ENCODE measurements at places on chromosomes 12 and 14.

DNA sequence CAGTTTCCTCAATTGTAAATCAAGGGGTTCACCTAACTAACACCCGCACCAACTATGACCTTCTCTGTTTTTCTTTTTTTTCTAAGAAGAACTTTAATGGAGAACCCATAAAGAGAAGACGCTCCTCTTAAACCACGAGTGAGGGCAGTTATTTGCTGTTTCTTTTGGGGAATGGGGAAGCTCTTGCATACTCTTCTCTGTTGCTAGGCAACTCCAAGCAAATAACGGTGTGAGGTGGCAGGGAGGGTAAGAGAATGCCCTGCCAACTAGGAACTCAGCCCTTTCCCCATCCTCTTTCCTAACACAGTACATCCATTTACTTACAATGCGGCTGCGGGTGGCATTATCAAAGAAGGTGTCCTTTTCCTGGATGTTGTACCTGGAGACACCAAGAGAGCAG, 114.9 kb downstream of the ANO2 start:
- no peak for DNase-seq

DNA sequence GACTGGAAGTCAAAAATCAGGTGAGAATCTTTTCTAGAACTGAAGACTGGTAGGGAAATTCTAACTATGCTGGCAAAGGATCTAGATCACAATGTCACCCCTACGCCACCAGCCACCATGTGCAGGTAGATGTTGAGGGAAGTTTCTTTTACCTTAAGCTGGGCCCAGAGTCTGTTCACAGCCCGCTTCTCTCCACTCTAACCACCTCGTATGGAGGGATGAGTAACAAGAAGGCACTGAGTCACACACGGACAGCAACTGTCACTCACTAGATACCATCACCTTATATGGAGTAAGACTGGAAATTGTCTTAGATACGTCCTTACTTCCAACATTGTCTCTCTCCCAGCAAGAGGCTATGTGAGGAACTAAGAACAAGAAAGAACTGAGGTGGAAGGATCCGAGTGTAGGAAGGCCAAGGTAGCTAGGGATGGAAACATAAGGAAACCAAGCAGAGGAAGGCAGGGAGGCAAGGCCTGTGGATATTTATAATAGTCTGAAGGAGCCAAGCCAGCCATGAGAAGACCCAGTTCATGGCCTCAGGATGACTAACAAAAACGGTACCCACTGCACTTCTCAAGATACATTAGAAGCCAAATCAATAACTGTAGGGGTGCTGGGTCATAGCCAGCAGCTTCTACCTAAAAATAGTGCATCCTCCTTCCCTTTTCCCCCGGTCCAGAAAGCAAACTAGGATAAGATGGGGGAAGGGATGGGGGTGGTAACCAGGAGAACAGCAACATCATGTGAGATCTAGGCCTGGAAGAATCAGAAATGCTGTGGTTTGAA, 15.5 kb downstream of the REM2 start:
- no peak for DNase-seq

- no peak for DNase-seq
Measured at GRCh38 chr14:72118841-72119240, 186.6 kb downstream of the RGS6 start.

DNA sequence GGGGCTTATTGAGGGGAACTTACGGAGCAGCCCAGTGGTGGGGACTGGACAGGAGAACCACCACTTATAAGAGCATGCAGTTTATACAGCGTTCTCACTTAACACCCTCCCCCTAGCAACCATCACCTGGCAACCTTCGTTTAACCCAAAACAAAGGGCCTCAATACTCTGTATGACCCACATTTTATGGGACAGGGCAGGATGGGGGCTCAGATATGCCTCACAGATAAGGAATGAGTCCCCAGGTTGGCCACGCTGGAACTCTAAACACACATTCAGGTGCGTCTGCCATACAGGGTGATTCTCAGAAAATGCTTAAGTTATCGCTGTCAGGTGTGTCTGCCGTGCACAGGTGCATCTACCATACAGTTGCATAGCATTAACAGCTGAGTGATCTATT, 99.2 kb downstream of the GCH1 start:
- no peak for DNase-seq

GRCh38 chr12:118055865-118056773, 4.9 kb downstream of the WSB2 start:
- DNase-seq, result no peak

- DNase-seq, result peak; percentile 1
Measured at GRCh38 chr12:120252071-120252906, 13.2 kb downstream of the PXN start.

DNA sequence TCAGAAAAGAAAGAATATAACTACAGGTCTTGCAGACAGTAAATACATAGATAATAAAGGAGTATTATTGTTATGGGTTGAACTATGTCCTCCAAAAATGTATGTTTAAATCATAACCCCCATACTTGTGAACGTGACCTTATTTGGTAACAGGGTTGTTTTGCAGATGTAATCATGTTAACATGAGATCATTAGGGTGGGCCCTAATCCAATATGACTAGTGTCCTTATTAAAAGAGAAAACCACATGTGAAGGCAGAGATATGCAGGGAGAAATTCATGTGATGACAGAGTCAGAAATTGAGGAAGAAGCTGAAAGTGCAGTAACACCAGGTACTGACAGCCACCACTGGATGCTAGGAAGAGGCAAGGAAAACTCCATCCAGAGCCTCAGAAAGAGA, 29.0 kb downstream of the MAGOHB start:
- DNase-seq, result no peak

- DNase-seq, result no peak
Measured at GRCh38 chr14:53621921-53622320, 334.7 kb downstream of the BMP4 start.

DNA sequence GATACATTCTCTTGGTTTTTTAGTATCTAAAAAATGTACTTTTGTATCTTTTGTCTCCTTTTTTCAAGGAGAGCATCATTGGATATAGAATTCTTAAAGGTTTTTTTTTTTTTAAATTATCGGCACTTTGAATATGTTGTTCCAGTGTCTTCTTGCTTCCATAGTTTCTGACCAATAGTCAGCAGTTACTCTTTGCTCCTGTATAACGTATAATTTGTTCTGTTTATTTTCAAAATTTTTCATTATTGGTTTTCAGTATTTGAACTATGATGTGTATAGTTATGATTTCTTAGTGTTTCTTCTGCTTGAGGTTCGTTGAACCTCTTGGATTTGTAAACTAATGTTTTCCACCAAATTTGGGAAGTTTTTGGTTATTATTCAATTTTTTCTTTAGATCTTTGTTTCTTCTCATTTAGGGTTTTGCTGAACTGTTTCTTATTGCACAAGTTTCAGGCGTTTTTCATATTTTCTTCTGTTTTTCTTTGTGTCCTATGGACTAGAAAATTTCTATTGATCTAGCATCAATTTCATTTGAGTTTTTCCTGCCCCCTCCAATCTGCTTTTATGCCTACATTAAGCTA, 93.9 kb downstream of the PLBD1 start:
- no peak for DNase-seq

- peak; percentile 82 for DNase-seq
Measured at GRCh38 chr14:56342494-56342942, 224.3 kb downstream of the PELI2 start.

DNA sequence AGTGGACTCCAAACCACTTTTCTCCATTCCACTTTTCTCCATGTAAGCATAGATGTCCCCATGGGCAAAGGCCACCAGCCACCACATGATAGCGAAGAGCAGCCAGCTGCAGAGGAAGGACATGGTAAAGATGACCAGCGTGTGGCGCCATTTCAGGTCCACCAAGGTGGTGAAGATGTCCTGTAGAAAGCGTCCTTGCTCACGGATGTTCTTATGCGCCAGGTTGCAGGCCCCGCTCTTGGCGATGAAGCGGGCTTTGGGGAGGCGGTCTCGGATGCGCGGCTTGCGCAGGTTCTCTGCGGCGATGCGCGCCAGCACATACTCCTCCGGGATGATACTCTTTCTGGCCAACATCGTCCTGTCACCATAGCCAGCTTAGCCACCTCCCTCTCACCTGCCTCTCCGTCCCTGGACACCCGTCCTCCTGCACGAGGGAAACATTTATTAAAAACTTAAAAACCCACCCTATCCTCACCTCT, 1.2 kb downstream of the KCNJ8 start:
- no peak for DNase-seq

- peak; percentile 66 for DNase-seq
Measured at GRCh38 chr12:108511633-108512540, 3.2 kb upstream of the FICD start.

- DNase-seq, result no peak
Measured at GRCh38 chr12:89069431-89069830, 282.9 kb downstream of the DUSP6 start.

DNA sequence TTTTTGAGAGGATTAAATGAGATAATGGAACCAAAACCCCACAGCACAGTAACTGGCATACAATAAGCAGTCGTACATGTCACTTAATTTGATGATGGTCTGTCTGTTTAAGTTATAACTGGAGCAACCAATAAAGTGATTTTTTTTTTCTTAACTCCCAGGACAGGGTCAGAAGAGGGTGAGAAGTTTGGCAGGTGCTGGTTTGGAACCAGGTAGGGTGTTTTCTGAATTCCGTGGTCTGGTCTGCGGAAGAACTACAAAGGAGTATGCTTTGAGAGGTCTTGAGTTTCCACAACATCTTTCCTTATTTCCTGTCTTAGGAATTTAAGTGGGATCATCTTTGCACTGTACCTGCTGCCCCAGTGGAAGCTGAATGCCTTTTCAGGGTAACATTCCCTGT, 111.7 kb downstream of the SLC8A3 start:
- no peak for DNase-seq

GRCh38 chr12:54744590-54744989, 96.4 kb upstream of the DCD start:
- no peak for DNase-seq

GRCh38 chr12:43063650-43064049, 474.1 kb upstream of the PRICKLE1 start:
- DNase-seq, result no peak

DNA sequence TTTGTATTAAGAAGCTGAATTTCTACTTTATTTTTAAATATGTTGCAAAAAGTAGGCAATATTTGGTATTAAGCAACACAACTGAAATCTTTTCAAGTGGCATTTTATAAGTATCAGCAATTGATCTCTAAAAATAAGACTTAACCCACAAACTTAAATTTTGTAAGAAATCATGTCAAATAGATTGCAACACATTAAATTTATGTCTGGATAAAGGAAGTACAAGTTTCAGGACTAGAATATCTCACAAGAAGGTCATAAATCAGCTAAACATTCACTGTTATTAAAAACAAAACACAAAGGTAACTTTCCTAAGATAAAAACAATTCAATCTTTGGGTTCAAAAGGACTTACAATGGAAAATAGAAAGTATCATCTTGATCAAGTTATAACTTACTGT, 32.8 kb downstream of the CPNE8 start:
- DNase-seq, result no peak

- DNase-seq, result no peak
Measured at GRCh38 chr12:45697371-45697770, 32.1 kb upstream of the ARID2 start.

GRCh38 chr14:95231966-95232633, 74.8 kb upstream of the DICER1 start:
- no peak for DNase-seq

GRCh38 chr14:44945264-44945663, 16.5 kb downstream of the KLHL28 start:
- DNase-seq, result no peak

- DNase-seq, result peak; percentile 49
Measured at GRCh38 chr12:15563663-15564062, 225.5 kb downstream of the EPS8 start.

GRCh38 chr12:107229827-107230226, 136.5 kb upstream of the CRY1 start:
- no peak for DNase-seq

- DNase-seq, result no peak
Measured at GRCh38 chr14:103802356-103802755, 45.0 kb downstream of the PPP1R13B start.

- DNase-seq, result peak; percentile 75
Measured at GRCh38 chr12:95820096-95820703, 29.6 kb upstream of the NTN4 start.

- no peak for DNase-seq
Measured at GRCh38 chr12:127515941-127516340, 751.0 kb upstream of the TMEM132C start.

- no peak for DNase-seq
Measured at GRCh38 chr12:129901254-129901653, 2.6 kb downstream of the TMEM132D start.

GRCh38 chr12:90921536-90921935, 33.4 kb downstream of the CCER1 start:
- DNase-seq, result no peak

GRCh38 chr12:123938679-123939480, 33.8 kb downstream of the CCDC92 start:
- no peak for DNase-seq

GRCh38 chr12:59823567-59823966, 227.7 kb downstream of the SLC16A7 start:
- no peak for DNase-seq

GRCh38 chr14:83838226-83838625, 1691.7 kb upstream of the FLRT2 start:
- no peak for DNase-seq

DNA sequence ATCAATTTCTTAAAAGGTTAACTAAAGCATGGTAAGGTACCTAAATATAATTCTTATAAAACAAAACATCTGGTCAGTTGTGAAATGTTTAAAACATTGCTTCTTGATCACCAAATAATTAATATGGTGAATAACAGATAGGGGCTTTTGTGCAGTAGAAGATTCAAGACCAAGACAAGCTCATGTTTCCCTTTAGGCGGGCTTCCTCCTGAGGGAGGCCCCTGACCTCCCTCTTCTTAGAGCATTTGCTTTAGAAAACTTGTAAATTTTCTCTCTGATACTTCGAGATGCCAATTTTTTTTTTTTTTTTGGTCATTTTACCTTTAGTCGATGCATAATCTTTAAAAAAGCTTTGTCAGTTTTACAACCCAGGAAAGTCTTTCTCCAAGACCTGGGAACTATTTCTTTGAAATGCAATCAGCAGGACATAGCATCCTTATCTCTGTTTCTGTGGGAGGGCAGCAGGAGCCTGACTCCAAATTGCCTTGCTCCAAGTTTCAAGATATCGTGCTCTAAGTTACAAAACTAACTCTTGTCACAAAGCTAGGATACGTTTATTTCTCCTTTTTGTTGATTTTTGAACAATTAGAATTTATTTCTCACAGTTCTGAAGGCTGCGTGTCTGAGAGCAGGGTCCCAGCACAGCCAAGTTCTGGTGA, 66.6 kb upstream of the BICD1 start:
- DNase-seq, result no peak

GRCh38 chr12:34625116-34625515, 602.8 kb downstream of the ALG10 start:
- no peak for DNase-seq

- DNase-seq, result no peak
Measured at GRCh38 chr12:48054955-48055821, 50.7 kb downstream of the SENP1 start.

GRCh38 chr12:92022093-92022492, 123.6 kb downstream of the BTG1 start:
- no peak for DNase-seq

GRCh38 chr14:98236314-98236713, 1035.7 kb downstream of the BCL11B start:
- no peak for DNase-seq

GRCh38 chr14:60636879-60637478, 12.3 kb downstream of the SIX1 start:
- DNase-seq, result no peak
